LNCaP clone FGC (cell line): ENCODE measurements at places on chromosomes 5 and 9.

DNA sequence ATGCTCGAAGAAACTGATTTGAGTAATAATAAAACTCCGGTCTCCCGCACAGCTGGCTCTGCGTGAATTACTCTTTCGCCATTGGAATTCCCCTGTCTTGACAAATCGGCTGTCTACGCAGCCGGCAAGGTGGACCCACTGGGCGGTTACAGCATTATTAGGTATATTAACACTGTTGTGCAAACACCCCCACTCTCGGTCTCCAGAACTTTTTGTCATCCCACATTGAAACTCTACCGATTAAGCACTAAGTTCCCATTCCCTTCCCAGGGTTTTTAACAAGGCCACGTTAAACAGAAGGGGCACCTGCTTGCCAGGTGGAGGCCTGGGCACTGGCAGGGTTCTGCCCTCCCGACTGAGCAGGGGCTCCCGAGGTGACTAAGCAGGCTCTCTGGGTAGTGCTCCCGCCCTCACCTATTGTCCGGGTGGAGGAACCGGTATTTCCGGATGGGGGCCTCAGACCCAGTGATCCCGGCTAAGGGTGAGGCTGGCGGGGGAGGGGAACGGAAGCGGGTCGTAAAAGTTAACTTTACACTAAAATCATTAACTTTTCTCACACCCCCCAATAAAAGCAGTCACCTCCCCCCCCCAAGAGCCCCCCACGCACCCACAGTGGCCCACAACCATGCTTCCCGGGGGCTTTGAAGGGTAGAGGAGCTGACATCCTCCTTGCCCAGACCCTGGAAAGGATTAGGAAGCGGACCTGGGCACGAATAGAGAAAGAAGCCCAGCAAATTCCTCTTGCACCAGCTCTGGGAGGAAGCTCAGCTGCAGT, 53.5 kb upstream of the TJP2 start:
- peak; percentile 92 for DNase-seq

DNA sequence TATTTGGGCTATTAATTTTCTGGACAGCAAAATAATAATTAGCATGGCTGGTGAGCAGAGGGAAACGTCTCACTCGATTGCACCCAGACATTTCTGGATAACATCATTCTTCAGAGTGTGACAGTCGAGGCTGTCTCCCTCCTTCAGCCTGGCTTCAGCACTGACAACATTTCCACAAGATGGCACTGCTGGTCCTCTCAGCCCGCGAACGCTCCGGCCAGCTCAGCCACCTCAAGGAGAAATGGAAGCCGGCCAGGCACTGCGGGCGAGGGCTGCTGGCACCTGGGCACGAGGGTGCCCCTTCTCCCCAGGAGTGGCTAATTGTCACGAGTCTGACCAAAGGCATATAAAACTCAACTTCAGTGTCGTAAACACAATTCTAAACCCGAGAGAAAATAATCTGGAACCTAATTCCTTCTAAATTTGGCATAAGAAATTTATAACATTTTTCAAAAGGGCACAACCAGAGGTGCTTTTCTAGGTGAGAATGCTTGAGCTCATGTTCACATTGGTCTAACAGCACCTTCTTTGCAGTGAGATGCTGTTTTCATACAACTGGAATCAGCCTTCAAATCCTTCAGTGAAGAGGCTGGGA, 65.9 kb downstream of the DAP start:
- peak; percentile 48 for DNase-seq

GRCh38 chr5:163869581-163869980, 364.2 kb downstream of the MAT2B start:
- no peak for DNase-seq

DNA sequence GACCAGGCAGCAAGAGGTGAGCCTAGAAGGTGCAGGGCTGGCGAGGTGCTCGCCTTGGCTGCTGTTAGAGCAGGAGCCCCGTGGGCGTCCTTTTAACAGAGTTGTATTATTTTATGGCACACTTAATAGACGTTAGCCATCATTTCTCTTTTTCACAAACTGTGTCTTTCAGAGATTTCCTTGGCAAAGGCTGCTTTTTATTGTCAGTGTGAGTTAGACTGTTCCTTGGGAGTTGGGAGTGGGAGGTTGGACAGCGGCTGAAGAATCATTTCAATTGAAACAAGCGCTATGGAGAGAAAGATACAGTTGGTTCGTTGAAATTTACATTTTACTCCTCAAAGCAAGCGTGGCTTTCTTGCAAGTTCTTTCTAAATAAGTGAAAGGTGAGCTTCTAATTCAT, 133.2 kb downstream of the TRIO start:
- DNase-seq: no peak

DNA sequence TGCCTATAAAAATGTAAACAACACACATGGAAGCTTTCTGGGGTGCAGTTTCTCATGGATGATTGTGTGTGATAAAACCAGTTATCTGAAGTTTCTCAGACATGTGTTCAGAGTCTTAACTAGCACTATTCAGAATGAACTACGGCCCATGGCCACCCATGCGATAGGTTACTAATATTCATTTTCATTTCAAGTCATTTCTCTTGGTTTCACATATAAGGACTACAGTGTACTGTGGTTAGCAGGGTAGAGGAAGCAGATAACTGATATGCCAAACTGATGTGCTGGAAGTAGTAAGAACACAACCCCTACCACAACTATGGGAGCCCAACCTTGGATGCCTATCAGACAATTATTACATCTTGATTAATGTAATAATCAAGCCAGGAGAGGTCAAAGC, 372.1 kb downstream of the DTWD2 start:
- DNase-seq: no peak

DNA sequence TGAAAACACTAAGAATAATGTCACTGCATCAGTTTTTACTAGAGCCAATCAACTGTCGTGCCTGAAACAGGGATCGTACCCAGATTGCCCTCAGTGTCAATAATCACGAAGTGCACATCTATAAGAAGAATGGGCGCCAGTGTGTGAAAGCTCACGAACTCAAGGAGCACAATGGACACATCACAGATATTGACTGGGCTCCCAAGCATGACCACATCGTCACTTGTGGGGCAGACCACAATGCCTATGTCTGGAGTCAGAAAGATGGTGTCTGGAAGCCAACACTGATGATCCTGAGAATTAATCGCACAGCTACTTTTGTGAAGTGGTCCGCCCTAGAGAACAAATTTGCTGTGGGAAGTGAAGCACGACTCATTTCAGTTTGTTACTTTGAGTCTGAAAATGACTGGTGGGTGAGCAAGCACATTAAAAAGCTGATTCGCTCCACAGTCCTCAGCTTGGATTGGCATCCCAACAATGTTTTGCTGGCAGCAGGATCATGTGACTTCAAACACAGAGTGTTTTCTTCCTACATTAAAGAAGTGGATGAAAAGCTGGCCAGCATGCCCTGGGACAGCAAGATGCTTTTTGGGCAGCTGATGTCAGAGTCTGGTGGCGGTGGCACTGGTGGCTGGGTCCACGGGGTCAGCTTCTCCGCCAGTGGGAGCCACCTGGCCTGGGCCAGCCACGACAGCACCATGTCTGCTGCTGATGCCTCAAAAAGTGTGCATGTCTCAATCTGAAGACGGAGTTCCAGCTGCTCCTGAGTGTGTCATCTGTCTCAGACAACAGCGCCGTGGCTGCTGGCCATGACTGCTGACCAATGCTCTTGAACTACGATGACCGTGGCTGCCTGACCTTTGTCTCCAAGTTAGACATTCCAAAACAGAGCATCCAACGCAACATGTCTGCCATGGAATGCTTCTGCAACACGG, 32.2 kb downstream of the NSA2 start:
- no peak for DNase-seq

DNA sequence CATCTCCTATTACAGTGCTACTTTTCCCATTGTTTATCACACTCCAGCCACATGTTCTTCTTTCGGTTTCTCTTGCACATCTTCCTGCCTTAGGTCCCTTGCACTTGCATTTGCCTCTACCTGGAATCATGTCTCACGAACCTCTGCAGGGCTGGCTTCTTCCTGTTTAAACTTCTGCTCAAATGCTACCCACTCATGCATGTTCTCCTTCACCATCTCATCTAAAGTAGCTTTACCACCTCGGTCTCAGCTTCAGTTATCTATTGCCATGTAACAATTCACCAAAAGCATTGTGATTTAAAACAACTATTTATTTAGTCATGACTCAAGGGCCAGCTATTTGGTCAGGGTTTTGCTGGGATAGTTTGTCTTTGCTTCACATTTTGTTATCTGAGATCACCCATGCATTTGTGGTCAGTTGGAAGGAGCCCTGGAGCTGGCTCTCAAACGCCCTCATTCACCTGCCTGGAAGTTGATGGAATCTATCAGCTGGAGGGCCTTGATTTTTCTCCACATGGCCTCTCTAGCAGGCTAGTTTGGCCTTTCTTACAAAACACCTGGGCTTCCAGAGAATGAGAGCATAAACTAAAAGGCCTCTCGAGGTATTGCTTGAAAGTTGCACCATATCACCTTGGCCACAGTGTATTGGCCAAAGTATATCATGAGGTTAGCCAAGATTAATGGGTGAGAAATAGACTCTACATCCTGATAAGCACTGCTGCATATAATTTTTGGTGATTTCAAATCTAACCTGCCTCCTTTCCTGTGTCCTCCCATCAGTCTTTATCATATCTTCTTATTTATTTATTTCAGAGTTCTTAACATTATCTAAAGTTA, 21.4 kb downstream of the SPINK1 start:
- no peak for DNase-seq

DNA sequence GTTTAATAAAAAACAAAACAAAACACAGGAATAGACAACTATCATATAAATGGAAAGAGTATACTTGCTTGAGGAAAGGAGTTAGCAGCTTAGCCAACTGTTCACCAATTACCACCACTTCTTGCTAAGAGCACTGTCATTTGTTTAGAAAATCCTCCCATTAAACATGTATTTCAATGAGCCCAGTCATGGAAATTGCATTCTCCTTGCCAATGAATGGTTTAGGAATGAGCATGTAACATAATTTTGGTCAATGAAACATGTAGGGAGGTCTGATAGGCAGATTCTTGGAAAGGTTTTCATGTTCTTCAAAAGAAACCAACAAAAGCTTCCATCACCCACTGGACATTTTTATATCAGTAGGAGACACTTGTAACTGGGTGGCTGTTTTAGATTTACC, 502.8 kb upstream of the PAPPA start:
- DNase-seq: no peak

DNA sequence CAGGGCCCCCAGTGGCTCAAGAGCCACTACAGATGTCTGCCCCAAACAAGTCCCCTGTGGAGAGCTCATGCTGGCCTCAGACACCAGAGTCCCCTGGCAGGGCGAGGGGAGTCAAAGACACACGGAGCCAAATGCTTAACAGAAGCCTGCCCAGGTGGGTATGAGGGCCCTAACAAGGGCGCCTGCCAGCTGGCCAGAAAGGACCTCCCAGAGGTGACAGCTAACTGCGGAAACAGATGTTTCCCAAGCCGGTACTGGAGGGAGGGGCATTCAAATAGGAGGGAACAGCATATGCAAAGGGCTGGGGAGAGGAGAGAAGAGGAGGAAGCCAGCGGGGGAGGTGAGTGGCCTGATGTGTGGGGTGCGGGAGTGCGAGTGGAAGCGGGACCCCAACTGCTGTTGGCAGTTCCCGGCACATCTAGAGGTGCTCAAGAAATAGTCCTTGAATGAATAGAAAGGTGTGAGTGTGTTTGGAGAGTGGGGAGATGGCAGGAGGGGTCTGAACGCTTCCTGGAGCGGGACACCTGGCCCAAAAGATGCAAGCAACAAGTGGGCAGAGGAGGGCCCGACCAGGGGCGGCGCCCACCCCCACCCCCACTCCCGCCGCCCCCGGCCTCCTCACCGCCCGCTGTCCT, 824 bp downstream of the MXD3 start:
- DNase-seq: no peak

- DNase-seq: peak; percentile 83
These were observed 81.3 kb upstream of the TMEM171 start for GRCh38 chr5:73039082-73039481.

DNA sequence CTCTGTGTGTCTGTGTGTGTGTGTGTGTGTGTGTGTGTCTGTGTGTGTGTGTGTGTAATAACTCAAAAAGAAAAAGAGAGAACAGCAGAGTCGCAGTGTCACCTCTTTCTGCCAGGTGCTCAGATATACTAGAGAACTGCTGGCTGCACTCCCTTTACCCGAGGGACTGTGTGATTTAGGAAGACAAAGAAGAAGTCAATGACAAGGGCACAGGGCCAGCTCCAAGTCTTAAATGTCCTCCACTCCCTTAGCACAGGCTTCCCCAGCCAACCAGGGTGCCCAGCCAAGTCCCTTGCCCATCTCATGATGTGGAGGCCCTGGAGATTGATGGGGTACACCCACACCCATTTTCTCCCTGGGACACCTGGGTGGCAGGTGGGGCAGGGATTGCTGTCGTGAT, 8.7 kb downstream of the CCNJL start:
- no peak for DNase-seq

- DNase-seq: no peak
These were observed 100.2 kb downstream of the HINT1 start for GRCh38 chr5:131064669-131065371.

DNA sequence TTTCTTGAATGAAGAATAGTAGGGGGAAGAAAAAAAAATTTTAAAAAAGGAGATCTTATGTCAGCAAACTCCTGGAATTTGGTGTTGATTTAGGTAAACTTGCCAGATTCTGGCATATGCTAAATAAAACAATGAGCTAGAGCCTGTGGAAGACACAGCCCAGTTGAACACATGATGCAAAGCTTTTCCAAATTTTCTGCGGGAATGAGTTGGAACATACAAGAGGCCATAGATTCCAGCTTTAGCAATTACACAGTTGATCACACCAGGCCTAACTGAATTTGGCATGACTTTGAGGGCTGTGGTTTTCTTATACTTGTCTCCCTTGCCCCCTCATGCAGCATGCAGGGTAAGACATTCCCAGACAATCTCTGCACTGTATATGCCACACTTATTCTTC, 297.0 kb downstream of the SH3GL2 start:
- no peak for DNase-seq

- DNase-seq: no peak
These were observed 20.2 kb upstream of the RPL26L1 start for GRCh38 chr5:172939071-172939470.

- peak; percentile 82 for DNase-seq
These were observed 61.8 kb downstream of the COX7C start for GRCh38 chr5:86679529-86679928.

- DNase-seq: peak; percentile 39
These were observed 284.9 kb upstream of the FBXL7 start for GRCh38 chr5:15215056-15215455.

DNA sequence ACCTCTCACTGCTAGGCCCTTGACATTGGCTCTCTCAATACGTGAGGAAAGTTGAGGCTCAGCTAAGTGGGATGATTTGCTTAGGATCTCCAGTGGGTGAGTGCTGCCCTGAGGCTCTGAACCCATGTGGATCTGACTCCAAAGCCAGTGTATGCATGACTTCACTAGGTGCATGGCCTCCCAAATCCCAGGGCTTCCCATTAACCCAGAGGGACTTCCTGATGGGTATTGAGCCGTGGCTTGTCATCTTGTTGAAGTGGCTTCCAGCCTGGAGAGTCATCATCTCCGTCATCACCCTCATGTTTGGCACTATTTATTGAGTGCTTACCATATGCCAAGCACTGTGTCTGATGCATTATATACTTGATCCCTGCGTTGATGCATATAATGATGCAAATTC, 37.3 kb upstream of the TEX48 start:
- DNase-seq: no peak

- DNase-seq: no peak
These were observed 99.3 kb downstream of the AMBP start for GRCh38 chr9:113978725-113979342.
